ENCODE measurements at places on chromosomes 3 and 15. TPM values are rescaled to one million over a fixed set of nuclear protein-coding genes. Genes with fewer than 3 reads are reported as not detected.

TIMP4 gene
- 3.4 TPM for total RNA-seq

MGA gene
- 53.4 TPM for total RNA-seq

DUOXA2 gene
- total RNA-seq: not detected

SYNM gene
- total RNA-seq: 14.0 TPM

ARPIN gene
- total RNA-seq: 14.5 TPM

ZSCAN29 gene
- 33.2 TPM for total RNA-seq

MDFIC2 gene
- total RNA-seq: not detected

AQR gene
- total RNA-seq: 29.7 TPM

ST8SIA2 gene
- total RNA-seq: 77.4 TPM

NPAP1 gene
- total RNA-seq: 0.49 TPM

THAP10 gene
- 3.9 TPM for total RNA-seq

ROPN1 gene
- not detected for total RNA-seq

ILDR1 gene
- not detected for total RNA-seq

ZPLD1 gene
- total RNA-seq: under 0.01 TPM

ASB14 gene
- not detected for total RNA-seq

SLC51B gene
- total RNA-seq: not detected

PGBD4 gene
- total RNA-seq: 3.2 TPM

ADAMTS7 gene
- total RNA-seq: 10.6 TPM

ANKRD34C gene
- under 0.01 TPM for total RNA-seq

Data from temporal lobe (tissue), 4 donors.